ENCODE measurements at places on chromosomes 7 and 10.

GRCh38 chr10:118046395-118047156 lies at the start of gene RAB11FIP2:
RAB11FIP2 (minus strand) TSS chr10:118046941; CDS start chr10:118046163, 778 bp downstream.
- peak; percentile 95 for DNase-seq

DNA sequence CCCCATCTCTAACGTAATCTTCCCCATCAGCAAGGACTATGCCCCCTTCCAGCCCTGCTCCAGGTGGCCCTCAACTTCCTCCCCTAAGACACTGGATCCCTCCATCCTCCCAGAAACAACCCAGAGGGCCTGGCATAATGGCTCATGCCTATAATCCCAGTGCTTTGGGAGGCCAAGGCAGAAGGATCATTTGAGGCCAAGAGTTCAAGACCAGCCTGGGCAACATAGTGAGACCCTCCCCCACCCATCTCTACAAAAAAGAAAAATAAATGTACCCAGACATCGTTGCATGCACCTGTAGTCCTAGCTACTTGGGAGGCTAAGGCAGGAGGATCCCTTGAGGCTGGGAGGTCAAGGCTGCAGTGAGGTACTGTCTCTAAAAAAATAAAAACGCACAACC lies 42.6 kb downstream of the TMEM130 start:
- no peak for DNase-seq

DNA sequence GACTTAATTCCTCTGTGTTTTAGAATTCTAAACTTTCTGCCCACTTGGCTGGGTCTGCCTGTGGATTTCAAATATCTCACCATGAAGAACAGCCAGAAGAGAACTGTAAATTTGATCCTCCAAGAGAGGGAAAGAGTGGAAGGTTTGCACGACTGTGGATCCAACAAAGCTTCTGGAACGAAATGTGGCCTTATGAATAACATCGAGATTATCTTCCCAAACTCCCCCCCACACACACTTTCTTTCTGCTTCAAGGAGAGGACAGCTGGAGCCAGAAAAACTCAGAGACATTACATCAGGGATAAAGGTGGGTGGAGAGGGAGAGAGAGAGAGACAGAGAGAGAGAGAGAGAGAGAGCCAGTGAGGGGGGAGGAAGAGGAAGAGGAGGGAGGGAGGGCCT lies 570.1 kb upstream of the MGMT start:
- no peak for DNase-seq

DNA sequence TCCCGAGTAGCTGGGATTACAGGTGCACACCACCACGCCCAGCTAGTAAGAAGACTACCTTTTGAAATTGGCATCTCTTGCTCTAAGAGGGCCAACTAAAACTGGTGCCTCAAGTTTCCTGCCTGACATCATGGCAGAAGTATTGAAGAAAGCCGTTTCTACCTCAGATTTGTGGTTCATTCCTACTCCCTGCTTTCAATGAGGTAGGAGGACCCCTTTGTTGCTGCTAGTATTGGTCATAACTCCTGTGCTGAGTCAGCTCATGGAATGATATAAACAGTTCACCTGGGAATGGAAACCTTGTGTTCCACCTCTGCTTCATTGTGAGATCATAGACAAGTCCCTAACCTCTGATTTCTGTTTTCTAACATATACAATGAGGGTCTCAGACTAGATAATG lies 82.8 kb downstream of the CDK6 start:
- no peak for DNase-seq

DNA sequence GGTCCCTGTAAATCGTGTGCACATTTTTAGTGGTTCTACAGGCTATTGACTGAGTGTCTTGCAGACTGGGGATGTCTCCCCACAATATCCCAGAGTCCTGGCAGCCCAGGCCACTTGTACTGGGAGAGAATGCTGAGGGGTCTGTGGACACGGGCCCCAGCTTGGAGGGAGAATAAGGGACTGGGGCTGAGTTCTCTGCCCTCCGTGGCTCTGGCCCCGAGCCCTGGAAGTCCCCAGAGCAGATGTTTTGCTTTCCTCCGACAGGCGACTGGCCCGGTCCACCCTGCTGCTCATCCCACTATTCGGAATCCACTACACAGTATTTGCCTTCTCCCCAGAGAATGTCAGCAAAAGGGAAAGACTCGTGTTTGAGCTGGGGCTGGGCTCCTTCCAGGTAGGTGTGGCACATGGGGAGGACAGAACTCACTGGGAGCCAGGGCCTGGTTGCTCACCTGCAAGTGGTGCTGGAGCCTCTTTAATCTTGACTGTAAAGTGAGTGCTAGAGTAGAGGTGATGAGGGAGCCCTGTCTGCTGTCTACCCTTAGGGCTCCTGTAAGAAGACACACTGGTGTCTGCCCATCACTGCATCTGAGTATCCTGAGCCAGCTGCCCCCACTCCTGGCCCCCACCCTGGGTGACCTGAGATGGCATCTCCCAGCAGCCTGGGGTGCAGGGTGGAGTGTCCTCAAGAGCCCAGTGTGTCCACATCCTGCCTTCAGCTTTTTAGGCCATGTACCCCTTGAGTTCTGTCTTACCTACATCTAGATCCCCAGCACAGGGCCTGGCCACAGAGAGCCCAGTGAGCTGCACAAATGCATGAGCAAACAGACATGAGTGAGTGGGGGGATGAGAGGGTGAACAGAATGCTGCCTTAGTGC lies 51.1 kb downstream of the ADCYAP1R1 start:
- no peak for DNase-seq

DNA sequence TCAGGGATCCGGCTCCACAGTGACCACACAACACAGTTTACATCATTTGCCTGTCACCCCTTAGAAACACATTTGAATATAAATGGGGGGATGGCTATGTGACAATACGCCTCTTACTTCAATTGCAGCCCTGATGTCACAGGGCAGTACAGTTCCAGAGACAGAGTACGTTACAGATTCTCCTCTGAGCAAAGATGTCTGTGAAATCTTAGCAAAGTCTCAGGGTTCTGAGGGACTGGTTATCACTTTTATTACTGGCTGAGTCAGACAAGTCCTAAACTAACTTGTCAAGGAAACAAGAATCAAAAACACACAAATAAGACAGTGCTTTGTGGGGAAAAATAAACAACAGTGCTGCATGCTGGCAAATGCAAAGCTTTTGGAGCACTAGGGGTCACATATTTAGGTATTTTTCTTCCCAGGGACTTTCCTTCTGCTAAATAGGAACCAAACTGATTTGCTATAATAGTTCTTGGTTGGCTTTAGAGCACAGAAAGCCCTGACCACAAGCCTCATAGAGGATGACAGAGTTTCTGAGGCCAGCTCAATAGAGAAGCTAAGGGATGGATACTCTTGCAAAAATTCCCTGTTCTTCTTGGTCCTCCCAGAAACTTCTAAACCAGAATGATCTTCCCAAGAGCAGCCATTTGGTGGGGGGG lies 501.6 kb downstream of the GRID1 start:
- no peak for DNase-seq

GRCh38 chr10:73647211-73647874 lies 6.1 kb upstream of the MYOZ1 start:
- DNase-seq = peak; percentile 37

GRCh38 chr10:61148451-61148850 lies 204.5 kb upstream of the RHOBTB1 start:
- DNase-seq = no peak

- DNase-seq = no peak
Observed at GRCh38 chr7:45435846-45436245, 138.3 kb upstream of the ADCY1 start.

Measured in HEK293T (cell line).